ENCODE measurements at places on chromosomes 1 and 21.

DNA sequence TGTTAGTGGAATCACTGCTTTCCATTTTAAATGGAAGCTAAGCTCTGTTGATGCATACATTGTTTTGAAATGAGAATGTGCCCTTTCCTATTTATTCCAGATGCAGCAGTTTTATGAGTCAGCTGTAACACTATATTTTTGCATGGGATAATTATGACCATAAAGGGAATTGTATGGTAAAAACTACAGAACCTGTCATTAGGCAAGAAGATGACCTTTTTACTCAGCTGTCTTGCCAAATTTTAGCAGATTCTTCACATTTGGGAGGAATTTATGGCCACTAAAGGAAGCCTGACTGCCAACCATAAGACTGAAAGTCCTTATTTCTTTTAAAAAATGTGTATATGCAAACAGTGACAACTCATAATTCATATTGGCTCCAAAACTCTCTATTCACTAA lies 356.3 kb upstream of the PRMT6 start:
- no peak for DNase-seq

- DNase-seq: no peak
Measured at GRCh38 chr1:1732381-1732780, 8.2 kb upstream of the CDK11A start.

- no peak for DNase-seq
Measured at GRCh38 chr1:27004471-27005165, 8.0 kb downstream of the TENT5B start.

DNA sequence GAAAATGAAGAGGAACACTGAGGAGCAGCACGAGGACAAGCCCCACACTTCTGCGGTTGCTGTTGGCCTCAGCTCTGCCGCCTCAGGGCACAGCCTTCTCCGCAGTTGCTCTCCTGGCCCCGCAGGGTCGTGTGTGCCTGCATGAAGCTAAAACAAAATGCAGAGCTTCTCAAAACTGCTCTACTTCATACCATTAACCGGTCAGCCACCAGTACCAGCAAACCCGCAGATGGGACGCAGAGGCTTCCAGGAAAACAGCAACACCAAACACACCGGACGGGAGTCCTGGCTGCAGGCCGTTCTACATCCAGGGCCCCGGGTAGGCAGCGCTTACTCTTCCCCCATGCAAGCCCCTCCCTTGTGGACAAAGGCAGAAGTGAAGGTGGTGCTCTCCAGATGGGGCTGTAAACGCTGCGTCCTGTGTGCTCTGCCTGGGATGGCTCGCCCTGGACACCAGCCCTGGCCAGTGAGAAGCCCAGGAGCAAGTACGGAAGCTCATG lies 7.1 kb upstream of the C1orf159 start:
- no peak for DNase-seq

- no peak for DNase-seq
Measured at GRCh38 chr1:159786966-159787365, 6.2 kb downstream of the DUSP23 start.

- DNase-seq: no peak
Measured at GRCh38 chr1:219744652-219745469, 132.0 kb upstream of the ZC3H11B start.

DNA sequence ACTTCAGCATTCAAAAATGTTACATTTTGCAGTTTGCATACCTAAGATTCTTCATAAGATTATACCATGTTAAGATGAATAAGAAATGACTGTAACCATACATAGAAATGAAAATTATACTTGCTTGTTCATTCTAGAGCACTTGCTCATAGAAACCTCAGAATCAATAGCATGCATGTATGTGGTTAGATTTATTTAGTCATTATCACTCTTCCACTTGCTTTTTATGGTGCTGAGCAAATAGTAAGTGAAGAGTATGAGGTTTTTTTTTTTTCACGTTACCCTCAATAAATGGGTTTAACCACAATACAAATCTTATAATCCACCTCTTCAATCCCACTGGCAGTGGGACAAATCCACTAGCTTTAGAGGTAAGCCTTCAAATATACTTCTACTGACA lies 84.7 kb downstream of the LRRC53 start:
- DNase-seq: no peak

- no peak for DNase-seq
Measured at GRCh38 chr1:16180291-16180824, 24.5 kb upstream of the EPHA2 start.

- DNase-seq: no peak
Measured at GRCh38 chr21:46060596-46061061, 37.3 kb upstream of the COL6A2 start.

- no peak for DNase-seq
Measured at GRCh38 chr1:200351826-200352549, 57.8 kb downstream of the ZNF281 start.

- DNase-seq: no peak
Measured at GRCh38 chr1:19204446-19205266, 5.4 kb downstream of the UBR4 start.

DNA sequence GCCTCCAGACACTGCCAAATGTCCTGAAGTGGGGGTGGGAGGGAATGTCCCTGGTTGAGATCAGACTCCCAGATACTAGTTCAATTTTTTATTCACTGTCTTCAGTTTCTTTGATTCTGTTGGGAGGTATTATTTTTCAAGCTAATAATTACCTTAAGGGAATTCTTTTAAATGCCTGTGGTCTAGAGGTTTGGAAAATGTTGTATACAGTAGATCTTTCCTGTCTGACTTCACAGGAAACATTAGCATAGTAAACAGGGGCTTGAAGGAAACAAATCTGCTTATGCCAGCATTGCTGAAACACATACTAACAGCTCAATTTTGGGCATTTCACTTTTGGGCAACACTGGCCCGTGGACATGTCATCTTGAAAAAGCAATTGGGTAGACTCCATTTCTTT lies 84.3 kb upstream of the HP1BP3 start:
- no peak for DNase-seq

DNA sequence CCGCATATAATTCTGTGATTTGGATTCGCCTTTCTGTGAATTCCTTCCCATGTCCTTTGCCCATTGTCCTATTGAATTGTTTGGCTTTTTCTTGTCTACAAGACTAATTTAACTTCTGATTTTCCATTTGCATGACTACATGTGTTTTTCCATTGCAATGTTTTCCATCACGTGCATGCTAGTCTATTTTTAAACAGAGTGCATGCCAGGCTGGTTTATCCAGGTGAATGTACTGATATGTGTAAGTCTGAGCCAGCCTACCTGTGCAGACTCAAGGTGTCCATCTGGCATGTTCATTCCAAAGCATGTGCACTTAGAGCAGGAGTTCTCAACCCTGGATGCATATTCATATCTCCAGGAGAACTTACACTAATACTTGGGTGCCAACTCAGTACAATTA lies 59.7 kb downstream of the INAVA start:
- DNase-seq: no peak

GRCh38 chr1:41515131-41515678 lies 30.7 kb upstream of the EDN2 start:
- DNase-seq: no peak

GRCh38 chr1:88773540-88774150 lies 89.6 kb downstream of the PKN2 start:
- DNase-seq: no peak

- DNase-seq: no peak
Measured at GRCh38 chr21:46286648-46287002, 483 bp downstream of the YBEY start.
